ENCODE measurements at places on chromosomes 6 and 20.

DNA sequence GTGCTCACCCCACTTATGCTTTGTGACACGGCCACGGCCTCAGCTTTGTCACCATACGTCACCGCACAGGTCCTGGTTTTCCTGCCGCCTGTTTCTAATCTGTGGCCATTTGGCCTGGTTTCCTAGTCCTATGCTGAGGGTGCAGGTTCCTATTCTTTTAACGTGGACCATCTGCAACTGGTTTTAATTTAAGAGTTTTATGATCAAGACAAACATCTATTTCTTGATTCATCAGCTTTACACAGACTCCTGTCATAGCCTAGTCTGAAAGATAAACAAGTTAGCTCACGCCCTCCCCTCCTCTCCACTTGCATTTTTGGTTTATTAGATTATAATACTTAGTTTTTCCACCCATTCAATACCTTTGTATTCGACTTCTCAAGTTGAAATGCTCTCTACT is 97.5 kb upstream of the RPS6KA2 start:
- DNase-seq, result no peak

- no peak for DNase-seq
Observed at GRCh38 chr6:90872981-90873380, 286.1 kb upstream of the MAP3K7 start.

- peak; percentile 70 for DNase-seq
Observed at GRCh38 chr20:25294459-25295385, 46.8 kb downstream of the PYGB start.

DNA sequence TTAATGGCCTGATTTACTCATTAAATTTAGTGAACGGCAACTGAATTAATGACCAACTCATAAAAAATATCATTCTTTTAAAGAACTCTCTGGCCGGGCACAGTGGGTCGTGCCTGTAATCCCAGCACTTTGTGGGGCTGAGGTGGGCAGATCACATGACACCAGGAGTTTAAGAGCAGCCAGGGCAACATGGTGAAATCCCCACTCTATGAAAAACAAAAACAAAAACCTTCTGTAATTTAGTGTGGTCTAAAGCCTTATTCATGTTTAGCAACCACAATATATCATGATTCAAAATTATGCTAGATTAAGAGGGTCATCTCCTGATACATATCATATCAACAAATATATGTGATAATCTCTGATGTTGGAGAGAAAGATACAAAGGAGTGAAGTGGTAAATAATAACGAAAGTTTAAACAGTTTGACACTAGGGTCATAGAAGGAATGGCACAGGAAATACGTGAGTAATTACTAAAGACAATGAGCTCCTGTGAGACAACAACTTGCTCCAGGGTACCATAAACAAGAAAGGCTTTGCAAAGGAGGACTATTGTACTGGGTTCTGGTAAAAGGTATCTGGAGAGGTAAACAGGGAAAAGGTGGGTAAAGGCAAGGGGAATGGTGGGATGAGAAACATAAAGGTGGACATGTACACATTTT is 5.7 kb downstream of the ELOVL4 start:
- no peak for DNase-seq

- DNase-seq, result no peak
Observed at GRCh38 chr6:68473433-68474210, 161.5 kb upstream of the ADGRB3 start.

DNA sequence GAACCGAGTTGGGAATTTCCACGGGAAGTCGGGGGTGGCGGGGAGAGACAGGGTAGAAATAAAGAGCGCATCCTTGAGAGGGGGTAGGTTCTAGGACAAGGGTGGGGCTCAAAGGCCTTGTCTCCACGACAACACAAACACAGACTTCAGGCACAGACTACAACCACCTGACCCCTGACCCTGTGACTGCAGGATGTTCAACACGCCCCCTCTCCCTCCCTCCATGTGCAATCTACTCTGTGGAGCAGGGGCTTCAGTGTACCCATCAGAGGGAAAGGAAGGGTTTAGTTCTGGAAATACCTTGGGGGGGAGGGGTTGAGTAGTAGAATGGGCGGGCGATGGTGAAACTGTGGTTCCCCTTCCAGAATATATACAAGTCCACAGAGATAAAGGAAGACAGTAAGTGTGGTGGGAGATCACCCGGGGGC is 651 bp upstream of the TAPBP start:
- DNase-seq, result peak; percentile 32

GRCh38 chr6:152458648-152459644 is 178.2 kb downstream of the SYNE1 start:
- no peak for DNase-seq

DNA sequence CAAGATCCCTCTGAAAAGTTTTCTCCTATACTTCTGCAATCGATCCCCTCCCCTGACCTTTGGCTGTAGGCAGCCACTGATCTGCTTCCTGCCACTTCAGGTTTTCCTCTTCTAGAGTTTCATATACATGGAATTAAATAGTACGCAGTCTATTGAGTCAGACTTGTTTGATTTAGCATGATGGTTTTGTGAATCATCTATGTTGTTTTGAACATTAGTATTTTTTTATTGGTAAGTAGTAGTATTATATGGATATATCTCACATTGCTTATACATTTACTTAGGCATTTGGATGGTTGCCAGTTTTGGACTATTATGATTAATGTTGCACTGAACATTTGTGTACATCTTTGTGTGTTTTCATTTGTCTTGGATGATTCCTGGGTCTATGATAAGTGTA is 518.0 kb downstream of the CD109 start:
- DNase-seq, result no peak

GRCh38 chr6:135657207-135657606 is 159.7 kb upstream of the AHI1 start:
- peak; percentile 14 for DNase-seq

DNA sequence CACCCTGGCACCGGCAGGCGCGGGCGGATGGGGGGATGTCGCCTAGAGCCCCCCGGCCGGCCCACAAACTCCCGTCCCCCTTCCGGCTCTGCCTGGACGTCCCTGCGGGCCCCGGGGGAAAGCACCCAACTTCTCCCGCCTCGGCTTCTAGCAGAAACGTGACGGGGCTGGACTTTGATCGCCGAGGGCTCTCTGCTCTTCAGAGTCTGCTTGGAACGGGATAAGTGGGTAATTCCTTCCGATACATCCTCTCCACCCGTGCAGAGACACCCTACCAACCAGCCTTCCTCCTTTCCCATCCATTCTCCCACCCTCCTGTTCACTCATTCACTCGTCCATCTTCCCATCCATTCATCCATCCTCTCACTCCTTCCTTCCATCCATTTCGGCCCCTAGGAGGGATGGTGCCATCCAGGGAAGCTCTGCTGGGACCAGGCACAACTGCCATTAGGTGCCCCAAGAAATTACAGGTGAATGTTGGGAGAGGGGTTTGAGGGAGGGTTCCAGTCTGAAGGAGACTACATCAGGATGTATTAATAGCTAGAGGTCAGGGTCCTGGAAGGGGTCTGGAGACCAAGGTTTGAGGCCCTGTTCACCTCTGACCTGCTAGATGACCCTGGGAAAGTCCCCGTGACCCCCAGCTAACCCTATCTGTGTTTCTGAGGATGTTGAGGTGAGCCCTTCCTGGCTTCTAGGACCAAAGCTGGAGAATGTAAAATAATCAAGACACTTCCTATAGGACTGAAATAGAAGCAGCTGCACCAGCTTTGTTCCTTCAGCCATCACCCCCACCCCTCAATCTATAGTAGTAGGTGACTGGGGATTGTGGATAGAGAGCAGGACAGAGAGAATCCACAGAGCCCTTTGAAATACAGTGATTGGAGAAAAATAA is 538 bp downstream of the TTLL9 start:
- no peak for DNase-seq

DNA sequence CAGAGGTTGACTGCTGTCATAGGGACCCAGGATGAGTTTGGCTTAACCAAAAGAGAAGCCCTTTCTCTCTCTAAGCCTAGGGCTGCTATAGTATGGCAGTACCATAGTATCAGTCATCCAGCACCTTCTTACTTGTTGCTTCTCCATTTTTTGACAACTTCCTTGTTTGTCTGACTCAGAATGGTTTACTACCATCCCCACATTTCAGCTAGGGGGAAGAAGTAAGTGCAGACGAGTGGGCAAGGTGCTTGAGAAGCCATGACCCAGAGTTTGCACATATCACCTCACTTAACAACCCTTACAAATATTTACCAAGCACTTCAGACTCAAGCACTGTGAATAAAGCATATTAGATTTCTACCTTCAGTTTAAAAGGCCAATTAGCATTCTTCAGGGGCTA is 289.9 kb upstream of the TSHZ2 start:
- DNase-seq, result peak; percentile 74

GRCh38 chr20:43508604-43509040 is 1.1 kb downstream of the L3MBTL1 start:
- DNase-seq, result peak; percentile 36

- DNase-seq, result no peak
Observed at GRCh38 chr20:58604128-58604881, 46.8 kb upstream of the STX16 start.

DNA sequence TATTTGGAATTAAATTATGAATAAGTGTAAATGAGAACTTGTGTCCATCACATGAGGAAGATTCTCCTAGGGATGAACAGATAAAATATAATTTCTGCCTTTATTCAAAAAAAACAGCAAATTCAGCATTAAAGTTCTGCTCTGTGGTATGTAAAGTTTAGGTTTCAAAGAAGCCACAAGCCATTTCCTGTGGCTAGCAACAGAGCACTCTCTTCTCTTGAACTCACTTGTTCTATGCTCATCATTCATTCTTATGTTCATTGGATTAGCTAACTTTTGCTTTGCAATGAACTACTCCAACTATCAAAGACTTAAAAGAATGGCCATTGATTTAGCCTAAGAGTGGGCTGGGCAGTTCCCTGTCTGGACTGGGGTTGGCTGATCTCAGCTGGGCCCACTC is 20.8 kb upstream of the SNRPB2 start:
- no peak for DNase-seq

DNA sequence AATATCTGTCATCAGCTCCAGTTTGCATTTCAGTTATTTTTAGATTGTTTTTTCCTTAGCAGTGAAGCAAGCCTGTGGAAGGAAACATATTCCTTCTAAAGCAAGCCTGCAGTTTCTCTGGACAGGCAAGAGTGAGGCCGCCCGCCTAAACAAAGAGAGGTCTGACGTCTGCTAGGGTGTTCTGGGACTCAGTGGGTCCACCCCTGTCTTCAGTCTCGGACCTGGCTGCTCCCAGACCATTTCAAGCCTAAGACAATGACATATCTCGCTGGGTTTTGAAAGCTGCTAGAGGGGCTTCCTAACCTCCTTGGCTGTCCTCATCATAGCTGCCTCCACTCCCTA is 36.8 kb upstream of the RNF24 start:
- DNase-seq, result no peak

GRCh38 chr6:117561128-117561527 is 41.2 kb downstream of the GOPC start:
- DNase-seq, result no peak

- DNase-seq, result no peak
Observed at GRCh38 chr6:423055-423798, 31.7 kb downstream of the IRF4 start.

DNA sequence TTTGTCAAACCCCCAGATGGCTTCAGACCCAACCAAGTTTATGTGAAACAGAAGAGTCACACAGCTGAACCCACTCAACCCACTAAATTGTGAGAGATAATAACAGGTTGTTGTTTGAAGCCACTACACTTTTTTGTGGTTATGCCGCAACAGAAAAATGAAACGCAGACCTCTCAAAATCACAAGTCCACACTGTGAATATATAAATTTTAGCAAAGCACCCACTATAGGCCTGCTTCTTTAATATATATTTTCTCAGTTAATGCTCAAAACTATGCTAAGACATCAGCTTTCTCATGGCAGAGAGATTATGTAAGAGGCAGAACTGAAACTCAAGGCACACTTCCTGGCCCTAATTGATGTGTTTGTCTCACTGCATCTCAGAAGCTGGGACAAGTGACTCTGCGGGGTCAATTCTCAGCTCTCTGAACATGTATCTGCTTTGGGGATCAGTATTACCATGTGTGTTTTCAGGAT is 27.7 kb downstream of the MAP3K5 start:
- DNase-seq, result no peak

- DNase-seq, result no peak
Observed at GRCh38 chr6:14919038-14919670, 326.7 kb upstream of the JARID2 start.

GRCh38 chr6:111800821-111801220 is 72.4 kb downstream of the FYN start:
- no peak for DNase-seq

DNA sequence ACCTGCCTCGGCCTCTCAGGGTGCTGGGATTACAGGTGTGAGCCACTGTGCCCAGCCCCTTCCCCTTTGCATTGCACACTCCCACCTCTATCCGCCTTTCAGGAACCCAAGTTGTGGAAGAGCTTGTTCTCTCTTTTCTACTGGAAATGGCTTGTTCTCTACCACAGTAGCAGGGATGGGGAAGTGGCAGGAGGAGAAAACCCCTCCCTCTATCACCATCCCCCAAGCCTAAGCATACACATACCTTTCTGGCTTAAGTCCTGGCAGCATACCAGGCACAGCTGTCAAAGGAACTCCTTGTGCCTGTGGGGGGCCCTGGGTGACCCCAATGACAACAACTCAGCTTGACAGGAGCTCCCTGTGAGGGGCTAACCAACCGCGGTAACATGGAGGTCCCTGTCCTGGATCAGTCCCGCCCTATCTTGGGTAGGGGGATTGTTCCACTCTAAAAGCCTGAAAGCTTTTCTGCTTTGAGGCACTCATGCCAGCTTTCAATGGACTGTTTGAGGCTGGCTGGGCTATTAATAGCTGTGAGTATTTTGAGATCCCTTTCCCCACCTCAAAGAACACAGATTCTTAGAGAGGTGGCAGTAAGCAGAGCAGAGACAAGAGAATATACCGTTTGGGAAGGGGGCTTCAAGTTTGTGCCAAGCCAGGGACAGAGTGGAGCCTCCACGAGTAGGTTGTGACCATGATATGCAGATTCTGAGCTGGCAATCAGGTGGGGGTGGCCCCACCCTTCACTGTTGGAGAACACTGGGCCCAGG is 2.3 kb downstream of the KLHDC3 start:
- DNase-seq, result no peak

DNA sequence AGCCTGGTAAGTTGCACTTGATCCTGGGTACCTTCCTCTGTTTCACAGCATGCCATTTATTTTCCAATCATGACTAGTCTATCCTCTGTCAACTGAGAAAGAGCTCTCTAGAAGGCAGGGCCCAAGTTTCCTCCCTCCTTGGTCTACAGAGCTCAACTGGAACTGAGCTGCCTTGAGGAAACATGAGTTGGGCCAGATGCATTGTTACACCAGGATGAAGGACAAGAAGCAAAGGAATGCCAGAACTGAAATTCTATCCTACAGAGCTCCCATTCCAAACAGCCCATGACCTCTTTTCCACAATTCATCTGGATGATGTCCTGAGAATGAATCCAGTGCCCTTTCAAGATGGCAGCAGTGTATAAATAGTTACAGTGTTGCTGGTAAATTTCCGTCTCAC is 66.7 kb upstream of the E2F3 start:
- no peak for DNase-seq

DNA sequence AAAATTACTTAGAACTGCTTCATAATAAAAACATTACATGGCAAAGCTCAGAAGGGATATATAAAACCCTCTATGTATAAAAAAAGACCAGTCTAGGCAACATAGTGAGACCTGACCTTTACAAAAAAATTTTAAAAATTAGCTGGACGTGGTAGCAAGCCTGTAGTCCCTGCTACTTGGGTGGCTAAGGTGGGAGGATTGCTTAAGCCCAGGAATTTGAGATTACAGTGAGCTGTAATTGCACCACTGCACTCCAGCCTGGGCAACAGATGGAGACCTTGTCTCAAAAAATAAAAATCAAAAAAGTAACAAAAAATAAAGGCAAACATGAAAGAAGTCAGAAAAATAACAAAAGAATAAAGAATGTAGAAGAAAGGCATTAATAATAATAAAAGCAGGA is 21.5 kb upstream of the TPD52L1 start:
- no peak for DNase-seq

GRCh38 chr6:99779631-99780555 is 173.3 kb downstream of the PRDM13 start:
- no peak for DNase-seq
